Chondrocyte (in vitro differentiated cells): ENCODE measurements at places on chromosomes 12 and 14. TPM values are rescaled to one million over a fixed set of nuclear protein-coding genes. Genes with fewer than 3 reads are reported as not detected.

The SH2B3 gene
- 14.7 to 20.0 TPM (median 18.3 TPM) in 3 replicates for total RNA-seq

The HHIPL1 gene
- 1.6 to 5.9 TPM (median 5.6 TPM) in 3 replicates for total RNA-seq

The BLOC1S1 gene
- 67.3 to 78.4 TPM (median 77.2 TPM) in 3 replicates for total RNA-seq

The CRACR2A gene
- 0.48 to 0.82 TPM (median 0.82 TPM) in 3 replicates for total RNA-seq

The PLCZ1 gene
- total RNA-seq = not detected in 3 replicates

The AMHR2 gene
- total RNA-seq = not detected in 3 replicates

The KCNK10 gene
- not detected in 3 replicates for total RNA-seq

The L3HYPDH gene
- total RNA-seq = 35.3 to 56.6 TPM (median 39.1 TPM) in 3 replicates

The CCDC175 gene
- not detected in 3 replicates for total RNA-seq
